ENCODE measurements at places on chromosomes 5 and 9. TPM values are rescaled to one million over a fixed set of nuclear protein-coding genes. Genes with fewer than 3 reads are reported as not detected.
A peak's percentile ranks its signal among the peaks of the same experiment; 100 is the strongest.

DNA sequence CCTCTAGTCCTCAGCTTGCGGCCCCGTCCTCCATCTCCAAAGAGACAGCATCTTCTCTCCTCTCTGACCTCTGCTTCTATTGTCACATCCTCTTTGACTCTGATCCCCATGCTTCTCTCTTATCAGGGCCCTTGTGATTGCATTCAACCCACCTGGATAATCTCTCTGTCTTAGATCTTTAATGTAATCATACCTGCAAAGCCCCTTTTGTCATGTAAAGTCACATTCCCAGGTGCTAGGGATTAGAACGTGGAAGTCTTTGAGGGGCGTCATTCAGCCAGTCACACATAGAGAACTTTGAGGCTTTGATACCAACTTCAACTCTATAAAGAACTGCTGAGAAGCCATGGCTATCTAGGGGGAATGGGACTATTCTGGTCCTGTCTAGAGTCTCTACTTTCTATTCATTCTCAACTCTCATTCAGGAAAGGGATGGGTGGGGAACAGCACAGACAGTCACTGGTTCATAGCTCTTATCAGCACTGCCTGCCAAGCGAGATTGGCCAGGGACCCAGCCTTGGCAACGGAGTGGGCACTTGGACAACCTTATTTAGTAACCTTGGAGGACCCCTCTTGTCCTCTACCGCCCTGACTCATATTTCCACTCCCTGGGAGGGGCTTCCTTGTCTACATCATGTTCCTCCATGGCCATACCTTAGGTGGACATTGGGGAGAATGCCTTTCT is 29.0 kb downstream of the TAS2R1 start:
- no peak for DNase-seq

DNA sequence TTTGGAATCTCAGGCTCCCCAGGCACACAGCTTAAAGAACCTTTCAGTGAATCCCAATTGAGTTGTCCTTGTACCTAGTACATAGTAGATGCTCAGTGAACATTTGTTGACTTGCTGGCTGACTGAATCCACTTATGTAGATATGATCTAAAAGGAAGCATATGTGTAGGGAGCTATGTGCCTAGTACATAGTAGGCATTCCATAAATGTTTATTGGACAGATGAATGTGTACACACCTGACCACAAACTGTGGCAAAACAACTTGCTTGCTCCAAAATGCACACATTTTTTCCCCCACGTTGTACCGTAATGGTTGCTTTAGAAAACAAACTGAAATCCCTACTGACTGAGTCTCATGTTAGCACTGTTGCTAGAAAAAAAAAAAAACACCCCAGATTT is 80.2 kb upstream of the IL12B start:
- no peak for DNase-seq

DNA sequence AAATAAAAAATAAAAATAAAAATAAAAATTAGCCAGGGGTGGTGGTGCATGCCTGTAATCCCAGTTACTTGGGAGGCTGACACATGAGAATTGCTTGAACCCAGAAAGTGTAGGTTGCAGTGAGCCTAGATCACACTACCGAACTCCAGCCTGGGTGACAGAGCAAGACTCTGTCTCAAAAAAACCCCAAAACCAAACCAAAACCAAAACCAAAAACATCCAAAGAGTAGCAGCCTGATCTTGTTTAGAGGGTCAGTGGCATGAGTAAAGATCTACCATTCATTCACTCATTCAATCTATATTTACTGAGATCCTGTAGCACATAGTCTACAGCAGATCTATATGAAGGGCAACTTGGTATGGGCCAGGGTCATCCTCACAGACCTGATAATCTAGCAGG is 202.4 kb downstream of the MAPKAP1 start:
- DNase-seq = no peak

DNA sequence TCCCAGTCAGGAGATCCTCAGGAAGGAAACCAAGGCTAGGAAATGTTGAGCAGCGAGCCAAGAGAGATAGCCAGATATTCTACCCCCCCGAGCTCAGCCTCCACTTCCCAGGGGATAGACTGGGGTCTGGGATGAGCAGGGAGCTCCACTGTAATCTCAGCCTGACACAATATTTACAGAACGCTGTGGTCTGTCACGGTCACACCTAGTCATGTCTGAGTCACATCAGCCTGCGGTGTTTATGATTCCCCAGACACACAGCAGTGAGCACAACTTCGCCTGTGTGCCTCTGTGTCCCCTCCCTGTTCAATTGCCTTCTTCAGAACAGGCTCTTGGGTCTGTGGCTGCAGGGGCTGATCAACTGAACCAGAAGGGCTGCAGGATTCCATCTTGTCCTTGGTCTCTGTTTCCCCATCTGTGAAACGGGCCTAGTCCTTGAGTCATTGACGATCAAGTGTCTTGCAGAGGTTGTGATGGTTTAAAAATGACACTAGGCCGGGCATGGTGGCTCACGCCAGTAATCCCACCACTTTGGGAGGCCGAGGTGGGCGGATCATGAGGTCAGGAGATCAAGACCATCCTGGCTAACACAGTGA is 8.6 kb upstream of the PRRX2 start:
- no peak for DNase-seq

- no peak for DNase-seq
Measured at GRCh38 chr5:10875201-10875768, 114.3 kb upstream of the DAP start.

- no peak for DNase-seq
Measured at GRCh38 chr5:172931001-172931536, 28.2 kb upstream of the RPL26L1 start.

DNA sequence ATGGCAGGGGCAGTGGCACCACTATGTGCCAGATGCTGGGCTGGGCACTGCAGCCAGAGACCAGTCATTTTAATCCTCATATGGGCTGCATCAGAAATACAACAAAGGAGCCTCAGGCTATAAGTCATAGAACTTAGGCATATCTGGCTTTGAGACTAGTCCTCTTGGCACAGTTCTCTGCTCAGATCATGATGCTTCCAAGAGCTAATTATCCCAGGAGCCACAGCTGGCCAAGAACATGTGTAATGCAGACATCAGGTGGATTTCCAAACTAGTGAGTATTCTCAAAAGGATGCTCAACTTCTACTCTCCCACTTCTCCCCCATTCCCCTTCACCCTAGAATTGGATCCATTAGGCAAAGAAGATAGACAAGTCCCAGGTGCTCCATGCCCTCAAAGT is 562.2 kb upstream of the TRPC7 start:
- DNase-seq = peak; percentile 53

- no peak for DNase-seq
Measured at GRCh38 chr9:115359017-115359780, 241.2 kb upstream of the TNC start.

DNA sequence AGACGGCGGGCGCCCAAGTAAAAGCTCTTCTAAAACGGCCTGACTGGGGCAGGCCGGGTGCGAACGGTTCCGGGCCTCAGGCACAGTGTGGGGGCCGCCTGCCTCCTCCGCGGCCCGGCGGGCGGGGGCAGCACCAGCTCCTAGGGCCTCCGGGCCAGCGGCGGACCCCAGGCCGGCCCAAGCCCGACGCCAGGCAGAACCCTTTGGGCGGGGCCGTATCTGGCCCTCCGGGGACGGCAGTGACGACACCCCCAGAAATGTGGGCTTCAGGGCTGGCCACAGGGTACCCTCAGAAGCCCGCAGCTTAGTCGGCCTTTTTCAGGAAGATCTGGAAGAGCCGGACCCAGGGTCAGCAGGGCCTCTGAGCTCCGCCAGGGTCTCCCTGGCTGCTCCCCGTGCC is 4.0 kb downstream of the LTC4S start:
- no peak for DNase-seq

DNA sequence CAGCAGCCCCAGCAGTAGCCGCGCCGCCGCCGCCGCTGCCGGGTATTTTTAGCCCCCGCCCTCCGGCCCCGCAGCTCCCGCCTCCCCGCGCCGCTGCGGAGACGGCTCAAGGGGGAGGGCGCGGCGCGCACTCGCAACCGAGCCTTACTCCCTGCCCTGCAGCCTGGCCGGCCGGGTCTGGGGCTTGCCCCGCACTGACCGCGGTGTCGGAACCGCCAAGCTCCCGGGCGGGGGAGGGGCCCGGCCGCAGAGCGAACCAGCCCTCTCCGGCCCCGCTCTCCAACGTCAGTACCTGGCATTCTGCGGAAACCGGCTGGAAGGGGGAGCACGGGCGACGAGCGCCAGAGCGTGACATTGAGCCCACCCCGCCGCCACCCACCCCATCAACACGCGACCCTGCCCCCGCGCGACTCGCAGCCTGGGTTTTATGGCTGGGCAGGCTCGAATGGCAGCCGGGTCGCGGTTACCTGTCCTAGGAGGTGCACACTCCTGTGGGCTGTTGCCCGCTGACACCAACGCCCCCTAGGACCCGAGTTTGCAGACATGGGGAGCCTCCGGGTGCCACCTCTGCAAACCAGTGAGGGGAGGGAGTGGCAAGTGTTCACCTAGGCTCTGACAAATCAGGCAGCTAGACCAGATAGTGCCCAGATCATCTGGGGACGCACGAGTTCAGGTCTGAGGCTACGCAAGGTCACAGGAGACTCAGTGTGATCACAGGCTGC is at the start of gene ACSL6:
Gene ACSL6 (minus strand): TSS at position 37 of the 722 bp plus-strand sequence. CDS start 105 bp downstream, outside the sequence.
- DNase-seq = no peak

DNA sequence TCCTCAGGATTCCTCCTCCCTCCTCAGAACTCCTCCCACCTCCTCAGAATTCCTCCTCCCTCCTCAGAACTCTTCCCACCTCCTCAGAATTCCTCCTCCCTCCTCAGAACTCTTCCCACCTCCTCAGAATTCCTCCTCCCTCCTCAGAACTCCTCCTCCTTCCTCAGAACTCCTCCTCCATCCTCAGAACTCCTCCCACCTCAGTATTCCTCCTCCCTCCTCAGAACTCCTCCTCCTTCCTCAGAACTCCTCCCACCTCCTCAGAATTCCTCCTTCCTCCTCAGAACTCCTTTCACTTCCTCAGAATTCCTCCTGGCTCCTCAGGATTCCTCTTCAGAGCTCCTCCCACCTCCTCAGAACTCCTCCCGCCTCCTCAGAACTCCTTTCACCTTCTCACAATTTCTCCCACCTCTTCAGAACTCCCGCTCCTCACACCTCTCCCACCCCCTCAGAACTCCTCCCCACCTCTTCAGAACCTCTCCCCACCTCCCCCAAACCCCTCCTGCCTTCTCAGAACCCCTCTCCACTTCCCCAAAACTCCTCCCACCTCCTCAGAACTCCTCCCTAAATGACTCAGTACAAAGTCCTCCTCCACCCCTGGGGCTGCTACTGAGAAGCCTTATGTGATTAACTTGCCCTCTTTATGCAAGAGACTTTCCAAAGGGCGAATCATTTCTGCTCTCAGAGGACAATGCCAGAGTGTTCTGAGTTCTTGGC is 23.2 kb downstream of the SLC46A2 start:
- DNase-seq = no peak

DNA sequence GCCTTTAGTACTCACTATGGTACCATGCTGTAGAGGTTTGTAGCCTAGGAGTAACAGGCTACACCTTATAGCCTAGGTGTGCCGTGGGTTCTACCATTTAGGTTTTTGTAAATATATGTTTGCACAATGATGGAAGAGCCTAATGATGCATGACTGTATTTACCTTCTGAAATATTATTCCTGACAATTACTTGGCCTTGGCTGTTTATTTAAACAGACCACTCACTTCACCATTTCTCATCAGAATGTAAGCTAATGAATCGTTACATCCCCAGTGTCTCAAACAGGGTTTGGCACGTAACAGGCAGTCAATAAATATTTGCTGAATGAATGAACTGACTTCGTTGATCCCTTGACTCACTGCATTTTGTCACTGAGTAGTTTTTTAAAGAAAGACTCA is 93.1 kb downstream of the MED27 start:
- DNase-seq = no peak

GRCh38 chr9:9753266-9753665 is 859.5 kb downstream of the PTPRD start:
- no peak for DNase-seq

- no peak for DNase-seq
Measured at GRCh38 chr5:10914741-10915480, 153.9 kb upstream of the DAP start.

DNA sequence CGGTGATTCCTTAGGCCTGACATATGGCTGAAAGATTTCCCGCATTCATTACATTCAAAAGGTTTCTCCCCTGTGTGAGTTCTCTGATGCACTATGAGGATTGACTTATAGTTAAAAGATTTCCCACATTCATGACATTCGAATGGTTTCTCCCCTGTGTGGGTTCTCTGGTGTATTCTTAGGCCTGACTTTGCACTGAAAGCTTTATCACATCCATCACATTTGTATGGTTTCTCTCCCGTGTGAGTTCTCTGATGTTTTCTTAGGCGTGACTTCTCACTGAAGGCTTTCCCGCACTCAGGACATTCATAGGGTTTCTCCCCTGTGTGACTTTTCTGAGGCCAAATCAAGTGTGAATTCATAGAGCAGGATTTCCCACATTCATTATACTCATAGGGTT is 35.8 kb downstream of the ZNF782 start:
- DNase-seq = no peak

GRCh38 chr5:52994266-52994665 is 5.1 kb downstream of the ITGA2 start:
- no peak for DNase-seq

DNA sequence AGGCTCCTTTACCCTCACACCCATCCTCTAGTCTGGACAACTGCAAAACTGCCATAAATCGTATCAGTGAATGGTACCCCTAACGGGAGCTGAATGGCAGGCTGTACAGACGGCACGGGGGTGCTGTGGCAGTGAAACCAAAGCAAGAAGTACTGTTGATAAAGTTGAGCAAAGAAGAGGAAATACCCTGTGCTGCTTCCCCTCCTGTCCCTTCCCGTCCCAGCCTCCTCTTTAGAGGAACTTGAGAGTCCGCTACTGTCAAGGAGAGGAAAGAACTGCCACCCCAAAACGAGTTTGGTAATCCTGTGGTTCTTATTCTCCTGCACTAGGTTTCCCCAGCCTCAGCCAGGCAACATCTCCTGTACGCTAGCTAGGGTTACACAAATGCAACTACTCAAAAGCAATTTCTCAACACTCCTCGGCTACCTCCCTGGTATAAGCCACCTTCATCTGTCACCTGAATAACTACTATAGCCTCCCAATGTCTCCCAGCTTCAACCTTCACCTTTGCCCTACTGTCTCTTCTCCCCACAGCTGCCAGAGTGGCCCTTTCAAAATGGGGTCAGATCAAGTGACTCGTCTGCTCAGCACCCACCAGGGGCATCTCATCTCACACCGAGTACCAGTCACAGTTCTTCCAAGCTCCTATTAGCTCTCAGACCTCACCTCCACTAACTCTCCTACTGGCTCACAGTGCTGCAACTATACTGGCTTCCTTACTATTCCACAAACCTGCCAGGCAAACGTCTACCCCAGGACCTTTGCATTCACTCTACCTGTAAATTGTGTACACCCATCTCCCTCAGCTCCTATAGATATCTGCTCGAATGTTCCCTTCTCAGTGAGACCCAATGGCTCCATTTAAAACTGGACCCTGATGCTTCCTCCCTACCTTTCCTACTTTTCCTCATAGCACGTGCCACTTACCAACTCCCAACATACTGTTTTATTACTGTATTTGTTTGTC is 4.1 kb downstream of the GLRX start:
- no peak for DNase-seq

- DNase-seq = no peak
Measured at GRCh38 chr5:43213951-43214350, 21.9 kb downstream of the NIM1K start.

- no peak for DNase-seq
Measured at GRCh38 chr9:4738866-4739586, 2.0 kb downstream of the AK3 start.

- DNase-seq = no peak
Measured at GRCh38 chr5:154408811-154409210, 37.0 kb upstream of the SAP30L start.

Gene FAM221B
- total RNA-seq = not detected

Gene LHX6
- 5.4 TPM for total RNA-seq

Gene PHF2
- 36.2 TPM for total RNA-seq

Gene IL9
- not detected for total RNA-seq

Gene OR1Q1
- total RNA-seq = not detected

Gene GPR21
- total RNA-seq = 2.6 TPM

Gene GLDC
- 1.6 TPM for total RNA-seq

Gene PCDHB10
- 6.1 TPM for total RNA-seq

Gene HDHD3
- 13.0 TPM for total RNA-seq
